ENCODE measurements at places on chromosomes 3 and 15. TPM values are rescaled to one million over a fixed set of nuclear protein-coding genes. Genes with fewer than 3 reads are reported as not detected.

Gene C3orf52
- total RNA-seq = 4.6 TPM

Gene SPRED1
- 23.1 TPM for total RNA-seq

Gene ZNF502
- total RNA-seq = 3.6 TPM

Gene SATB1
- total RNA-seq = 7.0 TPM

Gene TMEM207
- not detected for total RNA-seq

Gene SCG3
- not detected for total RNA-seq

Gene KCNMB3
- total RNA-seq = 0.65 TPM

Gene GPR156
- total RNA-seq = under 0.01 TPM

Gene SPSB4
- under 0.01 TPM for total RNA-seq

Gene CELF6
- not detected for total RNA-seq

Gene ATP13A5
- total RNA-seq = not detected

Gene ADGRG7
- not detected for total RNA-seq

Gene ALG1L2
- total RNA-seq = not detected

Gene GOLGA8R
- 1.4 TPM for total RNA-seq

Gene GOLGA8A
- total RNA-seq = 18.1 TPM

Gene SMCO1
- not detected for total RNA-seq

Gene CHRFAM7A
- total RNA-seq = 2.3 TPM

Gene DOCK3
- total RNA-seq = under 0.01 TPM

Gene FBXL22
- total RNA-seq = not detected

Gene SPATA12
- under 0.01 TPM for total RNA-seq

Gene C15orf61
- total RNA-seq = 0.91 TPM

Gene KAT2B
- 3.9 TPM for total RNA-seq

Gene PLA2G4F
- total RNA-seq = not detected

Gene SLC12A1
- not detected for total RNA-seq

Gene LNP1
- 3.2 TPM for total RNA-seq

Gene ALCAM
- 210 TPM for total RNA-seq

Gene PLCD1
- total RNA-seq = 11.6 TPM

Gene ERICH6
- total RNA-seq = not detected

Gene CD47
- 134 TPM for total RNA-seq

Gene TGM4
- total RNA-seq = not detected

Gene GPR149
- not detected for total RNA-seq

Gene SNX22
- 0.76 TPM for total RNA-seq

Gene SH3GL3
- total RNA-seq = not detected

Gene ZPLD1
- total RNA-seq = not detected

Gene CHRD
- total RNA-seq = 0.15 TPM

Gene GPR176
- total RNA-seq = 48.1 TPM

Gene P2RY1
- total RNA-seq = 0.30 TPM

Gene HACL1
- total RNA-seq = 40.4 TPM

Gene NPTN
- total RNA-seq = 73.1 TPM

Gene COL6A5
- not detected for total RNA-seq

Gene IL17RC
- total RNA-seq = 21.7 TPM

Gene TADA3
- 32.7 TPM for total RNA-seq

Gene CCR2
- not detected for total RNA-seq

Measured in epithelial cell of umbilical artery (primary cell).